ENCODE measurements at places on chromosomes 5 and 9.

DNA sequence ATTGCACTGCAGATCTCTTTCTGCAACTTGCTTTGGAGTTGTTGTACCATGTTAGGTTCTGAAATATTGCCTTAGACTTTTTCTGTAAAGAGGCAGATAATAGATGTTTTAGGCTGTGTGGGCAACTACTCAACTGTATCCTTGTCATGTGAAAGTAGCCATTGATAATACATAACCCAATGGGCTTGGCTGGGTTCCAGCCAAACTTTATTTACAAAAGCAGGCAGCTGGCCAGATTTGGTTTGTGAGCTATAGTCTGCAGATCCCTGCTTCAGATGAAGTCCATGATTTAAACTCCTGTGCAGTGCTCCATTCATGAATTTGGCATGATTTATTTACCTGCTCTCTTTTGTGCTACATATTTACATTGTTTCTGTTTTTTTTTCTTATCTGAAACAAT, 300.4 kb downstream of the IRX2 start:
- DNase-seq, result peak; percentile 71

- DNase-seq, result no peak
Measured at GRCh38 chr5:36096486-36096885, 29.8 kb upstream of the UGT3A2 start.

DNA sequence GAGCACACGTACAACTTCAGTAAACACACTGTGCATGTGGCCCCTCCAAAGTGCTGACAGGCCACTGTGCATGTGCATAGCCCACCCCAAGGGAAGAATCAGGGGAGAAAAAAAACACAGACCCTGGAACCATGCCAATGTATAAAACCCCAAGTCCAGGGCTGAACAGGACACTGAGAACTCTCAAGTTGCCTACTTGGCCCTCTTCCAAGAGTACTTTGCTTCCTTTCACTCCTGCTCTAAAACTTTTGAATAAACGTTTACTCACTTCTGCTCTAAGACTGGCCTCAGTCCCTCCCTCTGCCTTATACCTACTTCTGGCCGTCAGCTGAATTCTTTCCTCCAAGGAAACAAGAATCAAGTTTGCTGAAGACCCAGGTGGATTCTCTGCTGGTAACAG, 77.7 kb upstream of the NFIB start:
- no peak for DNase-seq

- no peak for DNase-seq
Measured at GRCh38 chr9:15187589-15187988, 119.4 kb downstream of the TTC39B start.

GRCh38 chr5:52746539-52746938, 41.2 kb upstream of the ITGA1 start:
- no peak for DNase-seq

All from NCI-H1105 (cell line).